ENCODE measurements at places on chromosomes 7 and 10.

DNA sequence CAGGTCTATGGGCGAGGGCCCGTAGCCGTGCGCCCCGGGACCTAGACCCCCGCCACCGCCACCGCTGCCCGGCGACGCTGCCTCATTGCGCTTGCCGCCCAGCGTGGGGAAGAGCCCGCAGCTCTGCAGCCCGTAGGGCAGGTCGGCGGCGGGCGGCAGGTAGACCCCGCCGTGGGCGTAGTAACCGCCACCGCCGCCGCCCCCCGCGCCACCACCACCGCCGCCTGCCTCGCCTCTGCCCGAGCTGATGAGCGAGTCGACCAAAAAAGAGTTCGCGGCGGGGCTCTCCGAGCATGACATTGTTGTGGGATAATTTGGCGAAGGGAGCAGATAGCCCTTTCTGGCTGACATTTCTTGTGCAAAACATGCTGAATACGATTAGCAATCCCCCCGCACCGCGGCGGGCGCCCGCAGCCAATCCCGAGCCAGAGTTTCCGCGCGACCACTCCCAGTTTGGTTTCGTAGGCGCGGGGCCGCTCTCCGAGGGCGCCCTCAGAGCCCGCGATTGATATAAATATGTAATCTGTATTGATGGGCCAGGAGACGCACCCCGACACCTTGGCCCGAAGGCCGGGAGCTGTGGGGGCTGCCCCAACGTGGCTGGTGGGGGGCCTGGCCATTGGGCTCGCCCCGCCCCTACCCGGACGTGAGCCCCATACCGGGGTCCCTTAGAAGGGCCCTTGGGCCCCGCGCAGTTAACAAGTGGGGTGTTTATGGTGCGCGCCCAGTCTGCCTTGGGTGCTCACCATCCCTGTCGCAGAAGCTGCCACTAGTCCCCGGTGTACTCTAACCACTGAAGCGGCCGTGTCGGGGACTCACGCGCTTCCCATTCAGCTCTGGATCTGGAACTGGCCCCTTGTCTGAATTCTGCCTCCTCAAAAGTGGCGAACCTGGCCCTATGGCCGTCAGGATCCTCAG lies at the start of gene HOXA10:
Gene HOXA10 (minus strand): TSS at position 365 of the 918 bp plus-strand sequence. CDS start 14 bp downstream, at position 351.
- DNase-seq = peak; percentile 75

- no peak for DNase-seq
Observed at GRCh38 chr7:5282543-5283316, at the start of gene SLC29A4. Gene SLC29A4, plus strand, starts transcription at chr7:5282943. Its CDS starts 4,874 bp downstream, at chr7:5287817.

DNA sequence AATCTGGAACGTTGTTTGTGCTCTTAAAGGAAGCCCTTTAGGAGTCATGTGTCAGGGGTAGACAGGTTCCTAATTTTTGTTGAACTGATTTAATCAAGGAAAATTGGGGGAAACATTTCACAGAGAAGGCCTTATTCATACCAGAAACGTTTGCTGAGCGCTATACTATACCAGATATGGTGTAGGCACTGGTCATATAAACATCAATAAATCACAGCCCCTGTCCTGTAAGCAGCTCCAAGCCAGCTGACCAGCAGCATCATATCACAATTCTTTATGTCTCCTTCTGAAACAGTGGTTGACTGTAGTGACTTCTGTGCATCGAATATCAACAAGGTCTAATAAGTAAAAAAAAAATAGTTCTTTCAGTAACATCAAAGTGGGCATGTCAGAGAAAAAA lies 1.1 kb downstream of the TMEM178B start:
- no peak for DNase-seq

- no peak for DNase-seq
Observed at GRCh38 chr7:55873765-55874164, 11.2 kb upstream of the SEPTIN14 start.

DNA sequence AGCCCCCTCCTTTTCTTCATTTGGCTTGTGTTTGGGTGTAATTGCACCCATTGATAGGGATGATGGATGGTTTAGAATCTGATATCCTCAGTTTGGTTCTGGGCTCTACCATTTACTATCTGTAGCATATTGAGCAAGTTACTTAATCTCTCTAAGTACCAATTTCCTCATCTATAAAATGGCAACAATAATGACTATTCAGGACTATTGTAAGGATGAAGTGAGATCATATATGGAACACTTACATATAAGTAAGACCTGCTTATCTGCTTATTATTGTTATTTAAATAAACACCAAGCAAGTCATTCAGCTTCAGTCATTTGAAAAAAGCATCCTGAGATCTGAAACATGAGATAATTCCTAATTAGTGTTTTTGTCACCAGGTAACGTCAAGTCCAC lies 127.0 kb downstream of the SEC23IP start:
- no peak for DNase-seq

DNA sequence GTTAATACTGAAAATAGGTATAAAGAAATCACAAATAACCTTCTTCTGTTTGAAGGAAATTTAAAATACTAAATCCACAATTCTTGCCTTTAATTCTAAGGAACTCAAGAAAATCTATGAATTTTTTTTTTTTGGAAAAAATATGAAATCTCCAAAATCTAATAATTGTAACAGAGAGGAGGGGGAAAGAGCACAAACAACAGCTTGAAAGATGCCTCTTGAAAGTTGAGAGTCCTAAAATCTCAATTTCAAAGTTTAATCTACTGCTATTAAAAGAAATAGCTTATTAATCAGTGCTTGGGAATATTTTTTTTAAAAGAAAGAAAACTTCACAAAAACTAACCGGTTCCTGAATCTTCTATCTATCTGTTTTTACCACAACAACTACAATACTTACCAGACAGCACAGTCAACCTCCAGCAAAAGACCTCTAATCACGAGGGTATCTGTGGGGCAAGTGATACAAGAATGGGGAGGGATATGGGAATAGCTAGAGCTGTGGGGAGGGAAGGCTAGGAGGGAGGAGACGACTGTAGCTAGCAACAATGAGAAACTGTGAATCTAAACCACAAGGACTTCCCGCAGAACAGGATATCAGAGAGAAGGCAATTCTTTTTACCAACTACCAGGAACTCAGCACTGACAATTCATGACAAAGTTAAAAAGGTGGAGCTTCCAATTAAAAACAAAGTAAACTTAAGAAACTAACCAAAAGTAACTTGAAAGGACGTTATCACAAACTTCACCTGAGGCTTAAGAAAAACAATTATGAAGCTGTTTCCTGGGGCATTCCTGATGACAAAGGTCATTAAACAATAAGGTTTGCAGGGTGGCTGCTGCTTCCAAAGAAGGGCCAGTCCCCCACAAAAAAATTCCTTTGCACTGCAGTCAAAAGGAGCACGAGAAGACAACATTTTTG lies at the start of gene USP54:
Gene USP54 (minus strand): TSS at position 462 of the 919 bp plus-strand sequence. CDS start 15,684 bp downstream, outside the sequence.
- peak; percentile 46 for DNase-seq

DNA sequence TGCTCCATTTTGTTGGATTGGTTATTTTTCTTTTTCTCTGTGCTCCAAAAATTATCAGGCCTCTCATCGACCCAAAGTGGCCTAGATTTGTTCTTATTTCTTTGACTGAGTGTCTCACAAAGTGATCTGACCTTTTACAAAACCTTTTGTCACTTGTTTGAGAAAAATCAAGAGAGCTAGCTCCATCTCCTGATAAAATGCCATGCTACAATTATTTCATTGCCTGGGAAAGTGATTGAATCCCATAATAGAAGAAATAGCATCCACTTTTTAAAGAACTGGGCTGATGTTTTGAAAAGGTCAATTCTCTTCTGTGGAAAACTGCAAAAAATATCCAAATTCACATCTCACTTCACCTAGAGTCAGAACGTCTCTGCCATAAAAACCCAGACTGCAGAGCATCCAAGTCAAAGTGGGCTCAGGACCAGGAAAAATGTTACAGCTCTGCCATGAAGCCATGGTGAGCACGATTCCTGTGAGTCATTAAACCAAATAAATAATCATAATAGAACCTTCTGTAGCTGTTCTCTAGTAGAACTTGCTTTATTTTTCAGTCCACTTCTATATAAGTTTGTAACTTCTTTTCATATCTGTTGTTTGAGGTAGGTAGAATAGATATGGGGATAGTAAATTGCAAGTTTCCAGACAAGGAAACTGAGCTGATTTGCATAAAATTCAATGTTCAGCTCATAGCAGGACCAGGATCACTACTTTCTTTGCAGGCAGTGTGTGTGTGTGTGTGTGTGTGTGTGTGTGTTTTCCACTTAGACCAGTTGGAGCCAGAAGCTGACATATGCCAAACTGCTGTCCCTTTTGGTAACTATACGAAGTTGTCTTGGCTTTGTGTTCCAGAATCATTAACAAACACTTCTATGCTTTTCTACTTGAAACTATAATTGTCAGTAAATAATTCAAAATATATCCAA lies 632.5 kb upstream of the ANKRD30A start:
- no peak for DNase-seq

GRCh38 chr10:110498087-110498981 lies 627 bp downstream of the DUSP5 start:
- DNase-seq = peak; percentile 81

GRCh38 chr7:91657483-91658071 lies 222.9 kb downstream of the MTERF1 start:
- DNase-seq = no peak

GRCh38 chr10:29810816-29811215 lies 176.0 kb upstream of the SVIL start:
- no peak for DNase-seq

DNA sequence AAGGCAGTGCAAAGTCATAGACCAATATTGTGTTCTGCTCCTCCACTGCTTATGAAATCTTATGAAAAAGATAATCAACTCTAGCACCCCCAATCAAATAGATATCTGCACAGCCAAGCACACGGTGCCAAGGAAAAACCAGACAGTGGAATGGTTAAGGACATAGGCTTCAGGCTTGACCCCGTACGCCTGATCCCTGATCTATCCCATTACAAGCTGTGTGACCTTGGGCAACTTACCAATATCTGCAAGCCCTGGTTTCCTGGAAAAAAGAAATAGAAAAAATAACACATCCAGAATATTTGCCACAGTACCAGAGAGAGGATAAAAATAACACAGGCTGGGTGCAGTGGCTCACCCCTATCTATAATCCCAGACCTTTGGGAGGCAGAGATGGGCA lies 56.9 kb downstream of the GRB10 start:
- no peak for DNase-seq

DNA sequence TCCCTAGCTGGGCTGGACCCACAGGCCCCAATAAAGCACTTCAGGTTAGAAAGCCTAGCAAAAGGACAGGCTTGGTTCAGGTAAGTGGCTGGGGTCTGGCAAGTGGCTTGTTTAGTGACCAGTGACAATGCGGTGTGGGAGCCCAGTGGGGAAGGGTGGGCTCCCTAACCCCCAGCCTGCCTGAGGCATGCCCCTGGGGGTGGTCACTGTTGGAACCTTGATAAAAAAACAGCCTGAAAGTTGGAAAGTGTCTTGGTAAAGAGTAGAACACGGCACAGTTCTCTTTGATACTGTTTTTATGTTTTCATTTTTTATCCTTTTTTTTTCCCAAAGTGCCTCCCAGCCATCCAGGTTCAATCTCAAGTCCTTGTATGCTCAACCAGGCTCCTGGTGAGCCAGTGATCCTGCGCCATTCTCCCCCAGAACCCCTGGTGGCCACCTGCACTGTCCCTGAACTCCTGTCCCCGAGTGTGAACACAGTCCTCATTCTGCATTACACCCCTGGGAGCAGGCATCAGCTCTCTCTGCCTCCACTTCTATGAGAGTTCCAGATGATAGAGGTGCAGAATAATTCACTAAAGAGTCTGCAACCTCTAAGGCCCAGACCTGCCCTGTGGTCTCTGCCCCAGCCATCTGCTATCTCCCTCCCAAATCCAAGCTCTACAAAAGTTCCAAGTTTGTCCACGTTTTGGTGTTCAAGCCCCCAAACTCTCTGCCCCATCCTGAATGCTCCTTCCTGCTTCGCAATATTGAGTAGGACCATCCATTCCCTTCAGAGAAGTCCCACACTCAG lies 15.0 kb upstream of the CXCL12 start:
- no peak for DNase-seq

DNA sequence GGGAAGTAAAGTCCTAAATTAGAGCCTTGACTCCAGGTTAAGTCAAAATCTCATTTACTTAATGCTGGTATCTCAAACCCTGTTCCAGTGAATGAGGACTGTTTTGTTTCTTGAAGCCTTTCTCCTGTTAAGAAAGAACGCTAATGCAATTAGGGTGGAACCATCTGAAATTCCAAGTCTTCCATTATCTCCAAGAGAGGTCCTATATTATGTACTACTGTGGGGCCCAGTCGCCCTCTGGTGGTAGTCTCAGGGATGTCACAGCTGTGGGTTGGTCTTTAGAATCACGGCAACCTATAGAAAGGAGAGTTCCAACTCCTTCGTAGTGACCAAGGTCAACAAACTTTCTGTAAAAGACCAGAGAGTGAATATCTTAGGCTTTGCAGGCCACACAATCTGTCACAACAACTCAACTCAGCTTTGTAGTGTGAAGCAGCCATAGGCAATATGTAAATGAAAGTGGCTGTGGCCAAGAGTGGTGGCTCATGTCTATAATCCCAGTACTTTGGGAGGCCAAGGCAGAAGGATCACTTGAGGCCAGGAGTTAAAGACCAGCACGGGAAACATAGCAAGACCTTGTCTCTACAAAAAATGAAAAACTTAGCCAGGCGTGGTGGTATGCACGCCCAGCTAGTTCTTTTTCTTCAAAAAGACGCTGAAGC lies 9.3 kb downstream of the RPP38 start:
- peak; percentile 32 for DNase-seq

- DNase-seq = no peak
Observed at GRCh38 chr10:14403881-14404623, 73.3 kb upstream of the FRMD4A start.

DNA sequence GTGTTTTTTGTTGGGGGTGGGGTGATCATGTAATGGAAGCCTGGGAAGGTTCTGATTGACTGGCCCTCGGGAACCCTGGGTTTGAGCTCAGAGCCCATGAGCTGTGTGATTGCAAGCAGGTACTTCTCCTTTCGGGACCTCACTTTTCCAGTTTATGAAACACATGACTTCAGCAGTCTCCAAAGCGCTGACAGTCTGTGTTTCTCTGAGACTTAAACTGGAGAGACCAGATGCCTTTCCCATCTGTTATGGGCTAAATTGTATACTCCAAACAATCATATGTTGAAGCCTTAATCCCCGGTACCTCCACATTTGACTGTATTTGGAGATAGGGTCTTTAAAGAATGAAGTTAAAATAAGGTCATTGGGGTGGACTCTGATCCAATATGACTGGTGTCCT lies 493.6 kb downstream of the GALNT17 start:
- DNase-seq = no peak

DNA sequence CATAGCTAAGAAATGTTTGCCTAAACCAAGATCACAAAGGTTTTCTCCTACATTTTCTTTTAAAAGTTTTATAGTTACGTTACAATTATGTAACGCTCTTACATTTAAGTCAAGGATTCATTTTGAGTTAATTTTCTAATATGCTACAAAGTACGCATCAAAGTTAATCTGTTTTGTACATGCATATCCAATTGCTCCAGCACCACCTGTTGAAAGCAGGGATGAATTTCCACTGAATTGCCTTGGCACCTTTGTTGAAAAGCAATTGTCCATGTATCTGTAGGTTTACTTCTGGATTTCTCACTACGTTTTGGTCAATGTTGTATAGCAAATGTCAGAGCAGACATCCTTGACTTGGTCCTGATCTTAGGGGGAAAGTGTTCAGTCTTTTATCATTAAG lies 59.6 kb downstream of the NEUROG3 start:
- no peak for DNase-seq

Data from right kidney (tissue), 9 donors.